Fibroblast of skin of back (primary cell): ENCODE measurements at places on chromosomes 2 and 18.

DNA sequence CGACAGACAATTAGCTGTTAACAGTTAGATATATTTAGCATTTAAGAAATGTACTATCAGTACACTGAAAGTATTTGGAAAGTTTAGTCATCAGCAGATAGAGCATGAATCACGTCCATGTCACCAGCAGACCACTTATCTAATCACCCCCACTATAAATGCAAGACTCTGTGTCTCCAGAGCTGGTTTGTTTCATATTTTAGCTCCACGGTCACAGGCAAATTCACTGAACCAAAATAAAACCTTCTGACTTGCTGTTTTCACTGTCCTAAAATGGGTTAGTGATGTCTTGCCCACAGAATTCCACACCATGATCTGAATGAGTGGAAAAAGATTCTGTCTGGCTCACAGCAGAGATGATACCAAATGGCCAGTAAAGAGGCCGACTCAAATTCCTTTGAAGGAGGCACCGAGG lies 64.9 kb downstream of the CDH2 start:
- peak; percentile 95 for DNase-seq

DNA sequence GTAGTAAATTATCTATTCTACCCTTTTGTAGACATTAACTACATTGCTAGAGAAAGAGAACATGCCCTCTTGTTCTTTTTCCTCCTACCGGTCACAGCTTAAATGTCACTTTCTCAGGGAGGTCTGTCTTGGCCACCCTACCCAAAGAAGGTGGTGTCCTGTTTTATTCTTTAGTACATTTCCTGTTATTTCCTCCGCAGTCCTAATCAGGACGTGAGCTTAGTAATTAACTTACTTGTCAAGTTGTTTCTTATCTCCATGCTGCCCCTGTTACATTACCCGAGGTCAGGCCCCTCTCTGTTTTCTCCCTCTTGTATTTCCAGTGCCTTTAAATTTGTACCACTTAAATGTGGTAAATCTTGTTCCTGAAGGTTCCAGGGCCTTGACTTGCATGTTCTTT lies 73.7 kb upstream of the RMDN2 start:
- DNase-seq, result no peak

- DNase-seq, result no peak
Observed at GRCh38 chr2:157221394-157221988, 36.0 kb upstream of the GALNT5 start.

- DNase-seq, result peak; percentile 74
Observed at GRCh38 chr2:216690853-216691741, 4.3 kb downstream of the IGFBP5 start.

GRCh38 chr2:7140306-7140705 lies 223.1 kb downstream of the RNF144A start:
- DNase-seq, result no peak

- no peak for DNase-seq
Observed at GRCh38 chr2:216538538-216538937, 39.9 kb downstream of the RPL37A start.

GRCh38 chr2:96470636-96471035 lies 34.5 kb downstream of the NEURL3 start:
- DNase-seq, result peak; percentile 32

GRCh38 chr18:74416124-74416523 lies 41.0 kb downstream of the DIPK1C start:
- no peak for DNase-seq

- DNase-seq, result peak; percentile 66
Observed at GRCh38 chr2:23426263-23426905, 41.4 kb downstream of the KLHL29 start.

- peak; percentile 96 for DNase-seq
Observed at GRCh38 chr2:37585982-37586621, 85.3 kb downstream of the CDC42EP3 start.

GRCh38 chr2:15169326-15170069 lies 391.6 kb downstream of the NBAS start:
- DNase-seq, result peak; percentile 98

GRCh38 chr2:72793798-72794440 lies 31.9 kb downstream of the EXOC6B start:
- peak; percentile 36 for DNase-seq

DNA sequence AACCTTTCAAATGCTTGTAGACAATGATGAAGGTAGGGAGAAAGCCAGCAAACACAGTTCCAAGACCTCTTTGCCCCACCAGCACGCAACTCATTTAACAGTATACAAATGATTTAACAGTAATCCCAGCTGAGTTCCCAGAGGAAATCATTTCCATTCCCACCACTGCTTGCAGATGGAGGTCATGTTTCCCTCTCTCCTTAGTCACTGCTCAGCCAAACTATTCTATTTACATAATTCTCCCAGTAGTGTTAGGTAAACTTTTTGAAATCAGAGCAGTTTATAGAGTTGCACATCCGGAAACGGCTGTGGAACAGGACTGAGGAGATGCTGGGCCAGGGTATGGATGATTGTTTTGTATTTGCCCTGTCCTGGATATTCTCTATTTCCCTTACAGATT lies 328.5 kb downstream of the FIGN start:
- DNase-seq, result peak; percentile 31

DNA sequence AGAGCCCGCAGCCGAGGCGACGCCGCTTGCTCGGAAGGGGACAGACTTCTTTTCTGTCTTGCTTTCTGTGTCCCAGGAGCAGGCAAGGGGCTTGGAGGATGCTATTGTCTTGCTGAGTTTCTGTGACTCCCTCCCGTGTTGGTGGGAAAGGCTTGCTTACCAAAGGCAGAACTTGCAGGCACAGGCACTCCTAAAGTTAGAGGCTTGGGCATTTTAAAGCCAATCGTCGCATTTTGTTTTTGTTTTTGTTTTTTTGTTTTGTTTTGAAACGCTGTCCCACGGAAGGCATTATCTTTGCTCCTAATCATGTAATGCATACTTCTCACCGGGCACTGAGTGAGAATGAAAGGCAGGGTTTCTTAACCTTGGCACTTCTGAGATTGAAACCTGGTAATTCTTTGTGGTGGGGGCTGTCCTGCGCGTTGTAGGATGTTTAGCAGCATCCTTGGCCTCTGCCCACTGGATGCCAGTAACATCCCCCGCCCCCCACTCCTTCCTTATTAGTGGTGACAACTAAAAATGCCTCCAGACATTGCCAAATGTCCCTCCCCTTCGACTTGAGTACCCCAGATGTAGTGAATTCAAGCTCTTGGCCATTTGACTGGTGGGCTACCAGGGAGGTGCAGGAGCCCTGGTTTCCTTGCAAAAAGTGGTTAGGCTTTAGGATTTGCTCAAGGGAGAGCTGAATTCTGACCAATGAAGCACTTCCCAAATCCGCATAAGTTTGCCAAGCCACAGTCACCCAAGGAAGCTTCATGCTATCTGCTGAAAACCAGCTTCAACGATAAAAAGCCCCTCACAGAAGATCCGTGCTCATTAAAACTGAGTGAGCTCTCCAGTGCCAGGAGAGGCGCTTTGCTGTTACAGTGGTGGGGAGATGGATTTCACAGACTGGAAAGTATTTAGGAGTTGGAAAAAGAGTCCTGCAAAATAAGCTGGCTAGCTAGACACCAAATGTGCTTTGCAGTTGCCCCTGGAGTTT lies 1.2 kb downstream of the ANTXR1 start:
- DNase-seq, result peak; percentile 48

- no peak for DNase-seq
Observed at GRCh38 chr18:26821181-26821580, 44.3 kb downstream of the AQP4 start.
